ENCODE measurements at places on chromosomes 5 and 9.

- DNase-seq: no peak
Measured at GRCh38 chr5:94847019-94847418, 228.6 kb downstream of the SLF1 start.

DNA sequence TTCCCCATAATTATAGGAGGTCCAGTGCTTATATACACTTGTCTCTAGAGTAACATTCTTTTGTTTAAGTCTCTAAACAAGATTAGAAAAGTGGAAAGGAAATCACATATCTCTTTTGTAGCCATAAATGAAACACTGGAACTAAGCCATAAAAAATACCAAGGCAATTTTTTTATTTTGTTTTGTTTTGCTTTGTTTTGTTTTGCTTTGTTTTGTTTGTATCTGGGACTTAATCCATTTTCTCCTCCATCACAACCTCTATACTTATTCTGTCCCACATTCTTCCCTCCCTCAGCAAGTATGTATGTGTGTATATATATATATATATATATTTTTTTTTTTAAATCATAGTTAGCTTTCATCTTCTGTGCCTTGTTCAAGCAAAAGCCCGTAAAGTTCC is 436.6 kb upstream of the MPDZ start:
- no peak for DNase-seq

DNA sequence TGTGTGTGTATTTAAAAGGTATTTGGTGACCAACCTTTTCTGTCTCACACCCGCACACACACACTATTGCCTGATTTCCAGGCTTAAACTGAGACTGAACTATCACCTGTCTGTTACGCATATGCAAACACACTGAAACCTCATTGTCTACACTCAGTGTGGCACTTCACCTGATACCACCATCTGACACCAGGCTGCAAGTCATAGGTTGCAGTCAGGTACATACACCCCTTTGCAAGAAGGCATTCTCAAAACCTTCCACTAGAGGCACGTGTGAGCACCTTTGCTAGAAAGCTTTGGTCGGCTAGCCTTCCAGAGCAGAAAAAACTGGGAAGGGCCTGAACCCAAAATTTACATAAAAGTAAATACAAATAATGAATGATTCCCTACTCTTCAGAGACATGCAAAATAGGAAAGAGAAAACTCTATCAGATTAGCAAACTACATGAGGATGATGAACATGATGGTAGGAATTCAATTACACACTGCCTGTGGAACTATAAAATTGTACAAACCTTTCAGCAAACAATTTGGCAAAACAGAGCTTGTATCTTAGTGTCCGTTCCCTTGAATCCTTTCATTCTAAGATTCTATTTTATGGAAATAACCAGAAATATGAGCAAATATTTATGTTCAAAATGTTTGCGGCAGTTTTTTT is 5.9 kb upstream of the FOXD1 start:
- DNase-seq: peak; percentile 16

- no peak for DNase-seq
Measured at GRCh38 chr9:4515958-4516375, 25.7 kb downstream of the SLC1A1 start.

- DNase-seq: no peak
Measured at GRCh38 chr9:83367326-83367725, 170.9 kb downstream of the FRMD3 start.

- no peak for DNase-seq
Measured at GRCh38 chr5:98769959-98770208, 3.6 kb upstream of the RGMB start.

GRCh38 chr5:109836280-109836679 is 146.6 kb downstream of the MAN2A1 start:
- no peak for DNase-seq
